Glomerular endothelial cell (primary cell): ENCODE measurements at places on chromosomes 13 and 19. TPM values are rescaled to one million over a fixed set of nuclear protein-coding genes. Genes with fewer than 3 reads are reported as not detected.

NLRP11 gene
- total RNA-seq = not detected in 2 replicates

SYNE4 gene
- not detected in 2 replicates for total RNA-seq

ZNF440 gene
- 5.3 and 7.8 TPM in 2 replicates for total RNA-seq

SULT2B1 gene
- 0.19 TPM in 1 of 2 replicates, not detected in the other for total RNA-seq
